SK-N-DZ (cell line): ENCODE measurements at places on chromosomes 2 and 18.

- DNase-seq: no peak
Measured at GRCh38 chr2:19979932-19980331, 10.0 kb downstream of the WDR35 start.

- DNase-seq: no peak
Measured at GRCh38 chr18:40382197-40382596, 1572.8 kb upstream of the PIK3C3 start.

- no peak for DNase-seq
Measured at GRCh38 chr2:43569921-43570320, 25.9 kb downstream of the THADA start.

DNA sequence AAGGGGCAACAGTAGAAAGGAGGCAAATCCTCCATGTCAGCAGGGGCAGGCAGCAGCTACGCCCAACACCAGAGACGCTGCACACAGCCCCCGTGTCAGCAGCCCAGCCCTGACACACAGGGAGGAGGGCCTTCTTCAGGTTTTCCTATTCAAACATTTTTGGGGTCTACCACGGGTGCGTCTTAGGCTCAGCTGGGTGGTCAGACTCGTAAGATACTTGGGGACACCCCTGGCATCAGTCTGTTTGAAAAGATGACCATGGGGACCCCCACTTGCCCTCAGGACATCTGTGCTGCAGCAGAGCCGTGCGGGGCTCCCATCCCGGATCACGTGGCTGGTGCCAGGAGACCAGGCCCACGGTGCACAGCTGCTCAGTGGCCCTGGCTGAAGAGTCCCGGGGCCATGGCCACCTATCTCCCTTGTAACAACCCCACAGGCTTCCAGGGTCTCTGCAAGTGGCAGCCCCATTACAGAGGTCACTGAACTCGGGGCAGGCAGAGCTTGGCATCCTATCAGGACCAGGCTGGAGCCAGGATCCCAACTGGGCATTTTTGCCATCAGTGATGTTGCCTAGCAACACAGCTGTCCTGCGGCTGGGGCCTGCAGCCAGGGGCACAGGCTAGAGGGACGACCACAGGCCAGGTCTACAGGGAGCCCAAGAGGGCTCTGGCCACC, 82.5 kb downstream of the EDAR start:
- no peak for DNase-seq

GRCh38 chr2:237180187-237180586, 94.5 kb downstream of the COPS8 start:
- DNase-seq: no peak

GRCh38 chr2:61802548-61802947, 51.3 kb downstream of the FAM161A start:
- no peak for DNase-seq

- DNase-seq: no peak
Measured at GRCh38 chr2:204277226-204277625, 268.0 kb upstream of the PARD3B start.

DNA sequence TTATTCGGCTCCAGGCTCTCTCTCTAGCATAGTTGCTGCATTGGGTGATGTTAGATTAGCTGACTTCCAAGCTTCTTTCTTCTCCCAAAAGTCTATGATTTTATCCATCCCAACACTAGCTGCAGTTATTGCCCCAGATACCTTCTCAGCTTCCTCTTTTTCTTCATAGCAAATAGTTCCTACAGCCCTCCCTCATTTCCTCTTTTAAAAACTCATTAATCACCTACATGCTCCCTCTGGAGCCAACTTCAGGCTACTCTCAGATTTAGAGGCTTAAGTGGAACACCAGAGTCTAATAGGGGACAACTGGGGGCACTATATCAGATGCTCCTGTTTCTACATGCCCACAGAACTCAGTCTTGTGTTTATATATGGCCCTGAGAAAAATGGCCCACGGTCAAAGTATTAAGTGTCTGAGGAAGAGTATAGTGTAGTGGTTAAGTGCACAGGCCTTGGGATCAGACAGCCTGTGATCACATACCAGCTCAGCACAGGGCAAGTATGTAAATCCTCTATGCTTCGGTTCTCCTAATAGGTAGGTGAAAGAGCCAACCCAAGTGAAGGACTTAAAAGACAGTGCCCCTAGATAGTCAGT, 241.9 kb upstream of the SLC14A2 start:
- DNase-seq: no peak

- DNase-seq: no peak
Measured at GRCh38 chr2:225274751-225275150, 124.8 kb upstream of the NYAP2 start.

DNA sequence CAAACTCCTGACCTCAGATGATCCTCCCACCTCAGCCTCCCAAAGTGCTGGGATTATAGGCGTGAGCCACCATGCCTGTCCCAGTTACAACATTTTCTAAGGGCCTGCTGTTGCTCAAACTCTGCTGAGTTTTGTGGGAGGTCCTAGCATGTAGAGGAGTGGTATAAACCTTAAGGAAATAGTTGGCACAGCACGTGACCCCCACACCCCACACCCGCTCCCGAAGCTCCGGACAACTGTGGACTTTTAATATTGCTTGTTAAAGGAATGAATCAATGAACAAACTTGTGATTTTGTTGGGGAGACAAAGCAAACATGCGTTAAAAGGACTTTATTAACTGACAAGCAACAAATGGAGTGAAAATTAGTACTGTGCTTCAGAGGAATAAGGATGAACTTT, 137.8 kb upstream of the GATA6 start:
- DNase-seq: no peak

DNA sequence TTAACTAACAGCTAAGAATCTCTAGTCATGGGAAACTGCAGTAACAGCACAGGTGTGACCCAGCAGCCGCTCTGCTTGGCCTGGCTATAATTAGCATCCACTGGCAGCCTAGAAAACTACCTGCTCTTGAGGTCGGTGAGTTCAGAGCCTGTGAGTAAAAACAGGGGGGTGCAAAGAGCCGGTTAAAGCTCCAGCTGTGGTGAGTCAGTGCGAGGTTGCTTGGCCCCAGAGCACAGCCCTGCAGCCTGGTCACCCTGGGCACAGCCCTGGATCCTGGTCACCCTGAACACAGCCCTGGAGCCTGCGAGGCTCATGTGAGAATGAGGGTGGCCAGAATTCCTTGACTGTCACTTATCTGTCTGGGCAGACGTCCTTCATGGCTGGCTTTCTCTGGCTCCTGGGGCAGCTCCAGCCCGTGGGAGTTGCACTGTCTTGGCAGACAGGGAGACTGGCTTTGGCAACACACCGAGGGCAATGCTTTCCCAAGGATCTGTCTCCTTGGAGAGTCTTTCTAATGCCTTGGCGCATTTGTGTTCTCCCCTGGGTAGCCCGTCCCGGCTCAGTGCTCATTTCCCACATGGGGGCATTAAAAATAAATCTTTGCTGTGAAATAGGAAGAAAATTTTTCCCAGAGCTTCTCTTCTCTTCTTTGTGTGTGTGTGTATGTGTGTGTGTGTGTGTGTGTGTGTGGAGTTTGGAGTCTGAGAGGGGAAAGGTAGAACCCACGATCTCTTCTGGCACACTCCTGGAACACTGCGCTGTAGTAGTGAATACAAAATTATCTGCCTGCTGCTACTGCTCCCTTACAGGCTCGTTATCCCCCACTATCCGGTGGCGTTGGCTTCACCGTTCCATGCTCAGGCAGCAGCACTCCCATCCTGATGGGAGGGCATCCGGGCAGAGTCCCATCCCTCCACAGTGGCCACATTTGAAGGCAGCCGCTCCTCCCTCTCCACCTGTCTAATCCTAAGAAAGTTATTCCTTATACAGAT, 250.2 kb upstream of the MEX3C start:
- no peak for DNase-seq

DNA sequence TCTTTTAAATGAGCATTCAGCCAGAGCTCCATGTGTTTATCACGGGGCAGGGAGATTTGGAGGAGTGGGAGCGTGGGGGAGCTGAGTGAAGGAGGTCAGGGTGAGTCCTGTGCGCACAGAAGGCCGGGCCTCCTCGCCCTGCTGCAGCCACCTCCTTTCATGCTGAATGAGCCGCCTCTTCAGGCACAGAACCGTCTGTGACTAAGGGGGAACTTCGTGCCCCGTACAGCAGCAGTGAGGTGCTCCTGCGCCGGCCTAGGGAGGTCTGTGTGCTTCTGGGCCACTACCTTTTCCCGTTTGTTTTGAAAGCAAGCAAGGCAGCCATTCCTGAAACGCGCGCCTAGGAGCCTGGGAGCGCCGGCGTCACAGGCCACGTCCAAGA, 27.1 kb upstream of the ZNF516 start:
- DNase-seq: no peak

DNA sequence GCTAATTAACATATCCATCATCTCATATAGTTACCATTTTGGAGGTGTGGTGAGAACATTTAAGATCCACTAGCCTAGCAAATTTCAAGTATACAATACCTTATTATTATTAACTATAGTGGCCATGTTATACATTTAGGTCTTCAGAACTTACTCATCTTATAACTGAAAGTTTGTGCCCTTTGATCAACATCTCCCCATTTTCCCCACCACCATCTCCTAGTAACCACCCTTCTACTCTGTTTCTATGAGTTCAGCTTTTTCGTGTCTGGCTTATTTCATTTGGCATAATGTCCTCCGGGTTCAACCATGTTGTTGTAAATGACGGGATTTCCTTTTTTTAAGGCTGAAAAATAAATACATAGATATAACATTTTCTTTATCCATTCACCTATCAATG, 15.9 kb downstream of the NEURL3 start:
- no peak for DNase-seq

DNA sequence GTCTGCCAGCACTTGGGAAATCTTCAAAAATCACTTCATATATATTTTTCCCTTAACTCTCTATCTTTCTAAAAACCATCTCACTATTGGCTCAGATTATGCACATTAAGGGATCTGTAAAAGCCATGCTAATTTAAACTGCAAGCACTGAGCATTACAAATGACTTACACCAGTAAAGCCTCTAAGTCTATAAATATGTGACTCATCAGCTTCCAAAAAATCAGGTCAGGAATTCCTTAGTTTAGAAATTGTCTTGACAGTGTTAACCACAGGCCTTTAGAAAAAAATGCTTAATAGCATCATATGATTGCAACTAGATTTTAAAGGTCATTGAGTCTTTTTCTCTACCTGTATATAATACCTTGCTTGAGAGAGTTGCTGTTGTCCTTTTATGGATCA, 1113.6 kb upstream of the PIK3C3 start:
- no peak for DNase-seq
